Mucosa of descending colon (tissue), 3 donors: ENCODE measurements at places on chromosomes 5 and 9. TPM values are rescaled to one million over a fixed set of nuclear protein-coding genes. Genes with fewer than 3 reads are reported as not detected.

ARPC5L gene
- total RNA-seq, result 37.2 TPM

ANKRD33B gene
- total RNA-seq, result 3.3 TPM

DNA sequence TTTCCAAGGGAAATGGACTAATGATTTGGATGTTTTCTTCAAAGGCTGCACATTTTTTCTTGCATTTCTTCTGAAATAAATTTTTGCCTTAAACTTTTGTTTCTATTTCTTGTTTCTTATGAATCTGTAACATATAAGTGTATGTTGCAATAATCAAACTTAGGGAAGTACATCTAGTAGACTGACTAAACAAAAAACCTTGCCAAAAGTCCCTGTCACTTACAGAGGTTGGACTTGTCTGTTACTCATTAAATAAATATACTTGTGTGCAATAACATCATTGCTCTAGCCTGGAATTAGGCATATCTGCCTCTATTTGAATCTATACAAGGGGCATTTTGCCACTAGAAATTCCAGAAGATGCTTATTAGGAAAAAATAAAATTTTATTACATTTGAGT lies 56.6 kb downstream of the C6 start:
- no peak for DNase-seq

FOXD1 gene
- not detected for total RNA-seq

GRCh38 chr5:146399481-146399880 lies 47.7 kb upstream of the TCERG1 start:
- no peak for DNase-seq

AP3S1 gene
- 94.8 TPM for total RNA-seq

GRCh38 chr9:98370976-98371315 lies 115.5 kb upstream of the TBC1D2 start:
- DNase-seq, result no peak

WNT8A gene
- not detected for total RNA-seq

- DNase-seq, result no peak
Observed at GRCh38 chr9:130411566-130411915, 33.2 kb upstream of the ASS1 start.

- DNase-seq, result no peak
Observed at GRCh38 chr5:82363524-82363923, 85.4 kb upstream of the RPS23 start.

DNA sequence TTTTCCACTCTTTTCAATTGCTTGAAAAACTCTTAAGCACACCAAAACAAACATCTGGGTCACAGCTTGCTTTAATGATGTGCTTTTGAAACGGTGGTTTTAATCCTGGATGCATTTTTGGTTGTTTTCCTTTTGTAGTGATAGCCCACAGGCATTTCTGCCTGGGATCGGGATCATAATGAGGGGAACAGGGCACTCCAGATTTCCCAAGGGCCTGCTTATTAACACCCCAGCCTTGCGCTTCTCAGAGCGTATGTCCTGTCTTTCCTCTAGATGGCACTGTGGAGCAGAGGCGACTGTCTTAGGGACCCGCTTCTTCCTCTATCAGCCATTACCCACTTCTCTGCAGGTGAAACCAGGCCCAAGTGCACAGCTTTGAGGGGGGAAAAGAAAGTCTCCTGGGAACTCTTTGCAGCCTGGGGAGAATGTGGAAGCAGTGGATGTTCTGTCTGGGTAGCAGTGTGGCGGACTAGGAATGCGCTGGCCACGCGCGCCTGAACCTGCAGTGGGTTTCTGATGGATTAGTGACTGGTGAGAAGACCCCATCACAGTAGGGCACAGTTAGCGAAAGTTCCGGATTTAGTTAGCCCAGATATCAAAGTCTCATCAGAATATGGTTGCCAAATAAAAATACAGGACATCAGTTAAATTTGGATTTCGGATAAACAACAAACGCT lies 190.1 kb downstream of the GNA14 start:
- DNase-seq, result peak; percentile 78

DNA sequence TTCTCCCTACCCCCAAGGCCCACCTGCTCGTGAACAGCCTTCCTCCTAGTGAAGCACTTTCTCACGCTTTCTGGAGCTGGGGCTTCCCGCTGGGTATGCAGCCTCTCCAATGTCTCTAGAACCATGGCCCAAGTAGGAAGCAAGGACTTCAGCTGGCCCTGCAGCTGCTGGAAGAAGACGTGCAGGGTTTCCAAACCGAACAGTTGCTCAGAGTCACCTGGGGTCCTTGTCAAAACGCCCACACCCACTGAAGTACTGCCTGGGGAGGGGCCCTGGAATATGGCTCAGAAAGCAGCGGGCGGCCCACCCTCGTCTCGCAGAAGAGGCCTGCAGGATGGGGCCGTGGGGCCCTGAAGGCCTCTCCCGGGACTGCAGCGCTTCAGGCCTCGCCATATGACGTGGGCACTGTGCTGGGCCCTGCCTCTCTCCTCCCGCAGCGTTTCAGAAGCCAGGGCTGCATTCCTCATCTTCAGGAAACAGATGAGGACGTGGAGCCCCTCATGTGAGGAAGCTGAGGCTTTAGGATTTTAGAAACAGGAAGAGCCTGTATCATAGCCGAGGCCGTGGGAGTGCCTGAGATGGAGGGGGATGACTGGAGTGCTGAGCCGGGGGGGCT lies 116.0 kb upstream of the LMX1B start:
- no peak for DNase-seq

PCA3 gene
- total RNA-seq, result not detected

- DNase-seq, result no peak
Observed at GRCh38 chr5:170448221-170448620, 55.6 kb upstream of the KCNIP1 start.

DNA sequence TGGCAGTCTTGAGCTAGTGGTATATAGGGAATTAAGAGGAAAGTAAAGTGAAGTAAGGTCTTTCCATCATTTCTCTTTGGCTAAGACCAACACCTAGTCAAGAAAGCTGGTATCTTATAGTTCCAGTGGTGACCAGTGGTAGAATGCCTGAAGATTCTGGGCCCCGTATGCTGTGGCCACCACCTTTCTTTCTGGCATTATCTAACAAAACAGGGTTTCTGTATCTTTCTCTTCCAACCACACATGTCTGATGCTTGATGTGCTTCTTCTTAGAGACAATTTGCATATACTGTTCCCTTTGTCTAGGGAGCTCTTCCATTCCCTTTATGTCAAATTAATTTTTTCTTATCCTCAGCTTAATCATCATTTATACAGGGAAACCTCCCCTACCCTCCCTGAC lies 109.9 kb upstream of the SSBP2 start:
- DNase-seq, result no peak

- DNase-seq, result no peak
Observed at GRCh38 chr5:176425138-176425537, 8.8 kb upstream of the CLTB start.

GRCh38 chr9:135473972-135474543 lies 5.5 kb upstream of the PPP1R26 start:
- no peak for DNase-seq

CCDC171 gene
- 4.5 TPM for total RNA-seq

- no peak for DNase-seq
Observed at GRCh38 chr9:117771136-117771535, 66.9 kb downstream of the TLR4 start.

DNA sequence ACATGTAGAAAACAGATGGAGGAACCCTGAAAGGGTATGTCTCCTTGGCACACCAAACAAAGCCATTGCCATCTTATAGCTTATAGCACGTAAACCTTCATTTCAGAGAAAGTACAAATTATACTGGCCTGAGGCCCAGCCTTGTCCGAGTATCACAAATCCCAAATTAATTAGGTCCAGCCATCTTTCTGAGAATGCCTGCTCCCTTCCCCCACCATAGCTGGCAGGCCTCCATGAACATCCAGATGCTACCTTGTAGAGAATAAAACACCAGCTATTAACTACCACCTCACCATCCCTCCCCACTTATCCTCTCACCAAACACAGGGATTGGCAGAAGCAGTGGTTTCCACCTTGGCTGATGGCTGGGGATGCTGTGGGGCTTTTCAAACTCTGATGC lies 224.0 kb downstream of the SPOCK1 start:
- DNase-seq, result no peak

GRCh38 chr5:1895739-1896420 lies 13.2 kb upstream of the IRX4 start:
- DNase-seq, result no peak

ADAMTS19 gene
- 1.6 TPM for total RNA-seq

DNA sequence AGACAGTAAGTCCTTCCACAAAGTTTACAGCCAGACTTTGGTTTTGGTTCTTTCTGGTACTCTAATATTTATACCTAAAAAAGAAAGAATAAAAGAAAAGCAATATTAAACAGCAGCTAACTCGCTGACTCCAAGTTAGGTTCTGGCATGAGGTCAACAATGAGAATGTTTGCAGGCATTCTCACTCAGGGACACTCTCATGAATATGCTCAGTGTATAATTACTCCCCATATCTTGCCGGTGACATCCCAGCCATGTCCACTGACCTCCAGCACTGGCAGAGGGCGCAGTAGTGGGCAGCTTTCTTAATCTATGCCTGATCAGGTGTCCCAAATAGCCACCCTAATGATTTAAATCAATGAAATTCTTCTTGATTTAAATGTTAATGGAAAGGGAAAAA lies 151.5 kb downstream of the BNC2 start:
- no peak for DNase-seq

SLC24A2 gene
- total RNA-seq, result 0.63 TPM

- peak; percentile 94 for DNase-seq
Observed at GRCh38 chr5:149320791-149321330, 24.4 kb upstream of the GRPEL2 start.

MEIKIN gene
- not detected for total RNA-seq

DNA sequence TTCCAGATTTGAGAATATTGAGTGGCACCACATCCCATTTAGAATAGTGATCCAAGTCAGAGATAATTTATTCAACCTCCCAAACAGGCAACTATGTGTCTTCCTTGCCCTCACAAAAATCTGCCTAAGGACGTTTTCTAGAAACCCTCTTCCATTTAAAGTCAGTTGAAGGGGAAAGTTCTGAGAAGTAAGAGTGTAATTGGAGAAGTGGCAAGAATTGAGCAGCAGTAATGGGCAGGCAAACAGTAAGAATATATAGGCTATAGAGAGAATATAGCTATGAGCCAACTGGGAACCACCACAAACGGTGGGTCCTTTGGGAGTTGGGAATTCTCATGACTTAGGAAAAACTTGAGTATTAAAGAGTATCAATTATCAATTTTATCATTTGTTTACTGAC lies 31.1 kb upstream of the CETN3 start:
- no peak for DNase-seq

ADGRV1 gene
- total RNA-seq, result 6.1 TPM

DNA sequence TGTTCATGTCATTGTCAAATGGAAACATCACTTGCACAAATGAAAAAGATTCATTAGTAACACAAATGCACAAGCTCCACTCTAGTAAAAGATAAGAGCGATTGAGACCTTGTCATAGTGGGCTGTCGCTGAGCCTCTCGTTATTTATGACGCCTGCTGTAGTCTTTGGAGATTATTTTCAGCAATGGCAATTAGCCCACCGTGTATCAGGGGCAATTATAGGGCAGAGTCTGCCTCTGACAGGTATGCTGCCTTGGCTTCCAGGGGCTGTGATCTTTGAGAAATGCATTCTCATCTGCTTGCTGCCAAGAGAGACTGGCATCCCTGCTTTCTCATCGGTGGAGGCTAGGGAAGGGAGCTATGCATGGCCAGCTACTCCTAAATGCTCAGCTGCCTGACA lies 426.8 kb upstream of the CLINT1 start:
- no peak for DNase-seq

- DNase-seq, result no peak
Observed at GRCh38 chr9:125771037-125771436, 23.9 kb downstream of the PBX3 start.

DNA sequence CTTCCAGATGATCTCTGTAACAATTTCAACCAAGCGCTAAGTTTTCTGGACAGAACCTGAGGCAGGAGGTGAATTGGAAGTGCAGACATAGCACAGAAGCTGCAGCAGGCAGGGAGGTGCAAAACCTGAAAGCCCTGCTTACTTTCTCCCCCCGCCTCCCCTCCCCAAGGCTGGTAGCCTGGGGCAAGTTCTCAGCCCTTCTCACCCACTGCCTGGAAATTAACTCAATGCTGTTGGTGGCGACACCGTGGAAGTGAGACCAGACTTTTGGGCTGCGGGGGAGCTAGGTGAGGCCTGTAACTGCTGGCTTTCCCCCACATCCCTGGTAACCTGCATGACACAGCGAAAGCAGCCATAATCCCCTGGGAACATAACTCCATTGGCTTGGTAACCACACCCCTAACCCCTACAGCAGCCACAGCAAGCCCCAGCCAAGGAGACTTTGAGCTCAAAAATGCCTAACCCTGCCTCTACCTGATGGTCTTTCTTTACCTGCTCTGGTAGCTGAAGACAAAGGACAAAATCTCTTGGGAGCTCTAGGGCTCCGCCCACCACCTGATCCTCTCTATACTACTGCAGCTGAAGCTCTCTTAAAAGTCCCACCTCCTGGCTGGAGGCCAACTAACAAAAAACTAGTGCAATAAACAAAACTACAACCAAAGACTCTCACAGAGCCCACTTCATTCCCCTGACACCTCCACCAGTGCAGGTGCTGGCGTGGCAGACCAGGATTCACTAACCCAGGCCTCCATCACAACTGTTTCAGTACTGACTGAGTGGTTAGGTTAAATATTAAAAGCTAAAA lies 11.9 kb upstream of the OR13C8 start:
- DNase-seq, result no peak

DNA sequence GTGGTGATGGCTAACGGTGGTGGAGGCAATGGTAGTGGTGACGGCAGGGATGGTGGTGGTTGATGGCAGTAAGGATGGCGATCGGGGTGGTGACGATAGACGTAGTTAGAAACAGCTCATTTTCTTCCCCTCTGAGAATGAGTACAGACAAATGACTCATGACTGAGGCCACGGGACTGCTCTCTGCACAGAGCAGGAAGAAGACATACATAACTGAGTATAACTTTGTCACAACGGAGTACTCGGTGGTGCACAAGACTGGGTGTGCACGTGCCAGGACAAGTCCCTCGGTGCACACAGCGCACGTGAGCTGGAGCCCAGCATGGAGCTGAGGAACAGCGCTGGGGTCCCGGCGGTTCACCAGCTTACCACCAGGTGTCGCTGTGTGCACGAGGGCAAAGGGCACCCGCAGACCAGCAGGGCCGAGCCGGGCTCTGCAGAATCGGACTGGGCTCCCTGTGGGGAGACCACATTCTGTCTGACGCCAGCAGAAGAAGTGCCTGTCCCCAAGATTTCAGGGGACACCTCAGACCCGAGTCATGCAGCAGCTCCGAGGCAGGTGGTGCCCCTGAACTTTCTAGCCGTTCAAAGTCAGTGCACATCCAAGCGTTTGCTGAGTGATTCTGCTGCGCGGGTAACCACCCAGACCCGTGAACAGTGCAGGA lies 188.6 kb downstream of the FSTL4 start:
- peak; percentile 73 for DNase-seq

SYNPO gene
- total RNA-seq, result 73.6 TPM

DNA sequence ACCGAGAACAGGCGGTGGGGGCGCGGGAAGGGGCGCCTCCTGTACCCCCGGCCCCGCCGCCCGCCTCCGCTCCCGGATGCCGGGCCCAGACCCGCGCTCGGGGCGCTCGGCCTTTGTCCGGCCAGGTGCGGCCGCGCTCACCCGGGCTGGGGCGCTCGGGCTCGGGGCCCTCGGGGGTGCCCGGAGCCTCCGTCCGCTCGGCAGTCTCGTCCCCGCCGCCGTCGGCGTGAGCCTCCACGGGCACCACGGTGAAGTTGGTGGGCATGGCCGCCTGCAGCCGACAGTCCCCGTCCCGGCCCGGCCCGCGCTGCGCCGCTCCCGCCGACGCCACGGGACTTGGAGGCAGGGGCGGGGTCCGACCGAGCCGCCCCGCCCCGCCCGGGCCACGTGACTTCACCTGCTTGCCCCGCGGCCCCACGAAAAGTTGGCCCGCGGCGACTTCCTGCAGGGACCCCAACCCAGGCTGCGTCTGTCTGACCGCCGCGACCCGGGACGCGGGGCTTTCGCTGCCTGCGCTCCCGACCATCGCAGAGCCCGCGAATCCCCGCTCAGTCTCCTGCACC lies at the start of gene SLC12A7:
Gene SLC12A7, minus strand, starts transcription at position 337 of the 563 bp plus-strand sequence. Its CDS starts 72 bp downstream, at position 265.
- DNase-seq, result peak; percentile 84

ANKRD55 gene
- total RNA-seq, result 0.31 TPM
